CD8-positive, alpha-beta T cell (primary cell): ENCODE measurements at places on chromosomes 7 and 10.

DNA sequence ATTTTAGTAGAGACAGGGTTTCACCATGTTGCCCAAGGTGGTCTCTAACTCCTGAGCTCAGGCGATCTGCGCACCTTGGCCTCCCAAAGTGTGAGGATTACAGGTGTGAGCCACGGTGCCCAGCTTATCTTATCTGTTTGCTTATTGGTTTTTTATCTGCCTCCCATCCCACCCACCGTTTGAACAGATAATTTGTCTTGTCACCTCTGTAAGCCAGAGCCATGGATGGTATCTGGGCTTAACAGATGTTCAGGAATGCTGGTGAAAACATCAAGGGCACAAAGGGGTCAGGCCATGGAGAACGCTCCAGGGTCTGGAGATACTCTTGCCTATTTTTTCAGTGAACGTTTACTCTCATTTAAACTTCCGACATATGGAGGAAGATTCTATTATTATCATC lies 12.0 kb upstream of the NDST2 start:
- no peak for DNase-seq

DNA sequence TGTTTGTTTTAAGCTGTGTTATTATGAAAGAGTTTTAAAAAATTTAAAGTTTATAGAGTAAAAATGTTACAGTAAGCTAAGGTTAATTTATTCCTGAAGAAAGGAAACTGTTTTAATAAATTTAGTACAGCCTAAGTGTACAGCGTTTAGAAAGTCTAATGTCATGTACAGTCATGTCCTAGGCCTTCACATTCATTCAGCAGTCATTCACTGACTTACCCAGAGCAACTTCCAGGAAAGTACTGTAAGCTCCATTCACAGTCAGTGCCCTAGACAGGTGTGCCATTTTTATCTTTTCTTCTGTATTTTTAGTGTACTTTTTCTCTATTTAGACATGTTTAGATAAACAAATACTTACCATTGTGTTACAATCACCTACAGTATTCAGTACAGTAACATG lies 126.8 kb downstream of the TPK1 start:
- no peak for DNase-seq

- no peak for DNase-seq
Measured at GRCh38 chr10:58023341-58024073, 244.2 kb downstream of the IPMK start.

GRCh38 chr10:22619101-22619500 lies 95.3 kb downstream of the PIP4K2A start:
- no peak for DNase-seq

DNA sequence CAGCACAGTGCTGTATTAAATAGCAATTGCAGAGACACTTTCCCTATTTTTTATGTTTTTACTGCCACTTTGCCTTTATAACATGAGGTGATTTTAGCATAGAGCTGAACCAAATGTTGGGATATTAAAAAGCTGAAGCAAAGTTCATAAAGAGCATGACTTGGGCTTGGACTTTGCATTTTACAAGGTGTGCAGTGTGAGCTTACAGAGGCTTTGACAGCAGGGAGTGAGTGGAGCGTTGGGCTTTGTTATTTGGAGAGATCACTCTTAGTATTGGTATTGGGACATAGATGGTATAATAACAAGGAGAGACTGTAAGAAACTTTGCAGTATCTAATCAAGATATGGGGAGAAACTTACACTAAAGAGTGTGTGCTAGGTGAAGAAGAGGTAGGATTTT lies 449.1 kb downstream of the AUTS2 start:
- DNase-seq, result no peak

- no peak for DNase-seq
Measured at GRCh38 chr10:93280699-93281366, 201.3 kb downstream of the MYOF start.

GRCh38 chr7:33053721-33054120 lies 8.9 kb downstream of the NT5C3A start:
- DNase-seq, result no peak

- DNase-seq, result no peak
Measured at GRCh38 chr7:74202841-74203556, 6.8 kb upstream of the LAT2 start.

DNA sequence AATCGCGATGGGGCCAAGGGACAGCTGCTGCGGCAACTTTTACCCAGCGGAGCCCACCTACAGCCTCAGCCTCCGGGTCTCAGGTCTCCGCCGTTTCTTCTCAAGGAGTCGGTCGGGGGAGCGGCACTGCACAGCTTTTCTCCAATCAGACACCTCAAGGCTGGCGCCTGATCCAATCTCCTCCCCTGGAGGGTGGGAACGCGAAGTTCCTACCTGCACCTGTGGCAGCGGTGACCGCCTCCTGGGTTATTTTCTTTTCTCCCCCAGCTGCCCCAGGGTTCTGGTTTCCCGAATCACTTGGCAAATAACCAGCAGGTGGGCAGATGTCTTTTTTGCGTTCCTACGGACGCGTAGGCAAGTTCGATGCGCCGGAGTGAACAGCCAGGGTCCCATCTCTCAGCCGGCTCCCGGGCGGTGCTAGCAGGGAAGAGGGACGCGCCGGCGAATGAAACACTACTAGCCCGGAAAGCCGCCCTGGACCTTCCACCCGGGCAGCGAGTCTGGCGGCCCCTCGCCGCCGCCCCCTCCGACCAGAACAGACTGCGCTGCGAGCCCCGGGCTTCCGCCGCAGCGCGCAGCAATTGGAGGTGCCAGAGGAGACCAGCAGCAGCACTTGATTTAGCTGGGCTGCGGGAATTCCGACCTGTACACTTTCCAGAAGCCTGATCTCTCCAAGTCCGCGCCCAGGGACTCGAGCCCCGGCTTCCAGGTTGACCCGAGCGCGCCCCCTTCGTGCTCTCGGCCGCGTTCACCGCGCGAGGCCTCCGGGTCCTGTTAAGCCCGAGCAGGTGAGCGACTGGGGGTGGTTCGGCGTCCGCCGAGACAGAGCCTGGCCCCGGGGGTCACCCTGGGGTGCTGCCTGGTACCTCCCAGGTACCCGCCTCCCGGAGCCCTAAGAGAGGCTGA lies at the start of gene PRR15:
Gene PRR15 (plus strand): TSS at position 246 of the 906 bp plus-strand sequence. CDS start 2,495 bp downstream, outside the sequence.
- DNase-seq, result no peak

- no peak for DNase-seq
Measured at GRCh38 chr7:96989241-96989858, 16.0 kb upstream of the DLX6 start.

- no peak for DNase-seq
Measured at GRCh38 chr7:142645777-142646176, 103.5 kb upstream of the PRSS1 start.

GRCh38 chr7:101549734-101550133 lies 79.4 kb downstream of the MYL10 start:
- DNase-seq, result no peak

GRCh38 chr7:88664630-88665233 lies 94.8 kb upstream of the ZNF804B start:
- no peak for DNase-seq

GRCh38 chr7:84187813-84188510 lies 6.6 kb downstream of the SEMA3A start:
- no peak for DNase-seq
